ENCODE measurements at places on chromosomes 3 and 15.

- DNase-seq: no peak
Measured at GRCh38 chr3:57041674-57042073, 18.8 kb upstream of the SPATA12 start.

DNA sequence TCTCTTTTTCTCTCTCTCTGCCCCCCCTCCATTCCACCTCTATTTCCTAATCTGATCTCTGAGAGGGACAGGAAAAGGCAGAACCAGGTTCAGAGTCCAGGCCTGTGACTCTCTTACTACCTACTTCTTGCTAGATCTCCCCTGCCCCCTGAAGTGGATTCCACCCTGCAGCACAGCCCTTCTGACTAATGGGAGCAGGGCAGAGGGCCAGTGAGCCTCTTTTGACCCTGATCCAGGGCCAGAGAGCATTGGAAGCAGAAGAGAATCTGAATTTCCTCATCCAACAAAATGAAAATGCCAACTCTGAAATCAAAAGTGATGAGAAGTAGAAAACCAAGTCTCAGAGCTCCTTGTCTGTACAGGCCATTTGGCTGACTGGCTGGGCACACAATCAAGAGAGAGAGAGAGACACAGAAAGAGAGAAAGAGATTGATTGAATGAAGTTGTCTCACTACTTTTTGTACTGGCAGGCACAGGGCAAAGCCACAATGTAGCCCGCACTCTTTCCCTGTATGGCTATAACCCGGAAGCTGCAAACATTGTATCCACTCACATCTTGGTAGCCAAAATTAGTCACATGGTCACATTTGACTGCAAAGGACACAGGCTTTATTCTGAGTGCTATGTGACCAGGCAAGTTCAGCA lies 31.6 kb upstream of the GLCE start:
- no peak for DNase-seq

DNA sequence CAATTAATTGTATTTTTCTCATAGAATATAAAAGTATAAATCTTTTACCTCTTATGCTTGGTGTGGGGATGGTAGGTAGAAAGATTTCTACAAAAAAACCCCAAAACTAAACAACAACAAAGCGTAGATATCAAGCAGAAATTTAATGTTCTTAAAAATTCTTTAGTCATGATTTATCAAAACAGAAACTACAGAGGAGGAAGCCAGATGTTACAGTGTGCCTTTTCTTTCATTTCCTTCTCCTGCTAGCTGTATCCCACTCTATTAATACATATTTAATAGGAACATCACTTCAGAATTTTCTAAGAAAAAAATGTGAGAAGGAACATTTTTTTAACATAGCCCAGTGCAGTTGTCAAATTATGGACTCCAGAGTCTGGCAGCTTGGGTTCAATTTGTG lies 420.6 kb downstream of the TUSC7 start:
- no peak for DNase-seq

DNA sequence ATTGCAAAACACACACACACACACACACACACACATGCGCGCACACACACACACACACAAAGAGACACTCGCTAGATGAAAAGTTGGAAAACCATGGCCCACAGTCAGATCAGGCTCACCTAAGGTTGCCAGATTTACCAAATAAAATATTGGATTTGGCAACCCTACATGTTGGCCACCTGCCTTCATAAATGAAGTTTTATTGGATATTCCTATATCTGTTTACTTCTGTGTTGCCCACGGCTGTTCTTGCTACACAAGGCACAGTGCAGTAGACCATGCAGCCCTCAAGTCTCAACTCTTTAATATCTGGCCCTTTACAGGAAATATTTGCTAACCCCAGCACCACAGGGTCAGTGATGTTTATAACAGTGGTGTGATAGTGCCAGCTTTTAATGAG lies 445.0 kb upstream of the PROK2 start:
- no peak for DNase-seq

GRCh38 chr3:42712688-42713372 lies 10.2 kb upstream of the HHATL start:
- no peak for DNase-seq

GRCh38 chr15:64755427-64755940 lies 19.9 kb downstream of the RBPMS2 start:
- DNase-seq: no peak

- DNase-seq: no peak
Measured at GRCh38 chr15:100860829-100861510, 18.7 kb upstream of the ALDH1A3 start.

- no peak for DNase-seq
Measured at GRCh38 chr3:134330883-134331810, 43.1 kb downstream of the AMOTL2 start.

DNA sequence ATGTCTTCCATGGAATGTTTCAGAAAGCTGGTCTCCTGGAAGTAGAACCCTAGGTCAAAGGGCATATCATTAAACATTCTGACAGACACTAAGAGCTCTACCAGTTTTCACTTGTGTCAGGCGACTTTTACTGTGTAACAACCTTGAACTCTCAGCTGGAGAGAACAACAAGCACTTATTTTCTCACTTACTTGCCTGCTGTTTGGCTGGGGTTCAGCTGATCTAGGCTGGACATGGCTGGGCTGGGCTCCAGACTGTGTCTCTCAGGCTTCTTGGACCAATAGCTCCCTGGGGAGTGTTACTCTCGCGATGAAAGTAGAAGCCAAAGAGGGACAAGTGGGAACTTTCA lies 527.3 kb downstream of the SHQ1 start:
- no peak for DNase-seq

DNA sequence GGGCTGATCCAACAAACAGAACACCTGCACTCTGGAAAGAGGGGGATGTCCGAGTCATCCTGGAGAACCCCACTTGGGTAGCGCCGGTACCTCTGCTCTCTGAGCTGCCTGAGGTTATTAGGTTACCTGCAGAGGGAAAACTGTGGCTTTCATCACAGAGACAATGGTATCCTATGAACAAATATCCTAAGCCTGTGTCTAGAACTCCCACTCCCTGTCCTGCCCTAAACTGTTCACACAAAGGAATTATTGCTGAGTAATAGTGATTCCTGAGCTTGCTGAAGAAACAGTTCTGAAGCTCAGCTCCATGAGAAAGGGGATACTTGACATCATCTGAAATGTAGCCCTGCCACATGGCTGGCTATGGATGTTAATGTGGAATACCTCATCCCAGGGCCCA lies 31.9 kb upstream of the WNT5A start:
- no peak for DNase-seq

DNA sequence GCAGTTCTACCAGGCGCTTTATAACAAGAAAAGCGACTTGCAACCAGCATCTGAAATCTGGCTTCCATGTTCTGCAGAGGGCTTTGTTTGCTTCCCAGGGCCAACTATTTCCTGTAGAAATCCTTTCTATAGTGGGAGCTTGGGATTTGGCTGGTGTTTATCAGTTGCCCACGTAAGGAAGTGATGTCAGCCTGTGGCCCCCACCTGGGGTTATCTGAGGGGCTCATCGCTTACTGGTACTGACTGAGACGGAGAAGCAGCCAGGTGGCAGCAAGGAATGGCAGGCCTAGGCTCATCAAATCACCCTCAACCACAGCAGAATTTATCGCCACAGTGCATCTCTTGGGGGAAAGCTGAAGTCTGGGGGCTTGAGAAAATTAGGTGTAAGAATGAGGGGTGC lies 14.6 kb upstream of the CCR9 start:
- DNase-seq: no peak
